NCI-H524 (cell line): ENCODE measurements at places on chromosomes 5 and 9.
A peak's percentile ranks its signal among the peaks of the same experiment; 100 is the strongest.

DNA sequence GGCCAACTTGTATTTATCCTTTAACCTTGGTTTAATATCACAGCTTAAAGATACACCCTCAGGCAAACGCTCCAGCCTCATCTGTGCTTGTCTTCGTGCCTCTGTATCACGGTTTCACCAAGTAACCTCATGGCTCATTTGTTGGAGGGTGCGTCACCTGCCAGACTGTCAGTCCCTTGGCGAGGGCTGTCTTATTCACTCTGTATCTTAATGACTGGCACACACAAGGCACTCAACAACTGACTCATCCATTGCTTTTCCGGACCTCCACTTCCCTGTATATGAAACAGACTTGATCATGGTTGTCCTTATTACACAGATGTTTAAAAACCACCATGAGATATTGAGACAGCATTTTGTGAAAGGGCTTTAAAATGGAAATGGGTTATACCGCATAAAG lies 28.0 kb downstream of the LCP2 start:
- no peak for DNase-seq

- DNase-seq, result peak; percentile 51
Measured at GRCh38 chr9:87678650-87679355, 47.1 kb upstream of the CTSL start.

DNA sequence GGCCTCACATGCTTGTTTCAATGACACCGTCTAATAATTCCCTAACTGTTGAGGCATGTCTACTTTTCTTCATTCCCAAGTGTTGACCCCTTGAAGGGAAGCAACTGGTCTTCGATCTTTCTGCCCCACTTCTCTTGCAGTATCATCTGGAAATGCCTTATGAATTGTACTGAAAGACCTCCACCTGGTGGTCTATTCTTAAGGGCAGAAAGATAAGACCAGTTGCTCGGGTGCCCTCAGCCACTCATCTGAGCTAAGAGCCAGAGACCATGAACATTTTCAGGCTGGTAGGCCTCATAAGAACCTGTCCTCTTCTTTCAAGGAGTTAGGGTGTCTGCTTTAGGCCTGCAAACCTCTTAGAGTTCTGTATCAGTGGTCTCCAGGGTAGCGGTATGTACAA lies 542.5 kb downstream of the CTNND2 start:
- no peak for DNase-seq

- no peak for DNase-seq
Measured at GRCh38 chr9:96460882-96461281, 10.9 kb downstream of the HABP4 start.

DNA sequence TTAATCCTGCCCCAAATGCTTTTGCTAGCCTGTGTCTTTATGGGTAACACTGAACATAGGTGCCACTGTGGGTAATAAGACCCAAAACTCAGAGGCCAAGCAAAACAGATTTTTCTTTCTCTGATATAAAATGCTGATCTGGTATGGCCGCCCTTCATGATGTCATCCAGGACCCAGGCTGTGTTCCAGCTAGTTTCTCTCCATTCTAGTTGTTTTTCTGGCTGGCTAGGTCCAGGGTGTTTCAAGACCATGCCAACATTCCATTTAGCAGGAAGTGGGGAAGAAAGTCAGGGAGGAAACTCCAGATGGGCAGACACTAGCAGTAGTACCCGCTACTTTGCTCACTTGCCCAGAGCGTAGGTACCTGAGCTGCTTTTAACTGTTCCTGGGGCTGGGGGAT lies 183.9 kb upstream of the OTULINL start:
- no peak for DNase-seq

DNA sequence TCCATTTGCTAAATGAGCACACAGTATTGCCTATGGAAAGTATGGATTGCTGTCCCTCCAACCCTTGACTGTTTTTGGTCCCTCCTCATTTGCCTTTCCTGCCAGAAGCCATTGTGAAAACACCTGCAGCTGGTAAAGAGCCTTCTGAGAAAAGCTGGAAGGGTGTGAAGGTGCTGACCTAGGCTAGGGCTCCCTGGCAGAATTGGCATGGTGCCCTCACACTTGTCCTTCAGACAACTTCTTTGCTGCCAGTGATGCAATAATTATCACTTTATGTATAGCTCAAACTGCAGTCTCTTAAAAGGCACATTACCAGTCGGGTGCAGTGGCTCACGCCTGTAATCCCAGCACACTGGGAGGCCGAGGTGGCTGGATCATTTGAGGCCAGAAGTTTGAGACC lies 4.2 kb downstream of the TXNDC15 start:
- no peak for DNase-seq
